NCI-H1105 treated with DMSO at 0.1 percent for 48 hours (cell line): ENCODE measurements at places on chromosomes 2 and 18.

DNA sequence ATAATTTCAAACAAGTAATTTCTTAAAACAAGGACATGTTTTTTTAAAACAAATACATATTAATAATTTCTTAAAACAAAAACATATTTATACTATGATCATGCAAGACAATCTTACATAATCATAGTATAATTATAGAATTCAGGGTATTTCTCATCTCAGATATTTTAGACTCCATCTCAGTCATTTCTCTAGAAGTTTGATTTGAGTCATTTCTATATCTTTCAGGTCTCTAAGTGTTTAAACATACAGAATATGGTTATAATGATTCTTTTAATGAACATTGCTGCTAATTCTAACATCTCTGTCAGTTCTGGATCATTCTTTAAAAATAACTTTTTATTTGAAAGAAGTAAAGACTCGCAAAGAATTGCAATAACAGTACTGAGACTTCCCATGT is 154.2 kb upstream of the KYNU start:
- no peak for DNase-seq

DNA sequence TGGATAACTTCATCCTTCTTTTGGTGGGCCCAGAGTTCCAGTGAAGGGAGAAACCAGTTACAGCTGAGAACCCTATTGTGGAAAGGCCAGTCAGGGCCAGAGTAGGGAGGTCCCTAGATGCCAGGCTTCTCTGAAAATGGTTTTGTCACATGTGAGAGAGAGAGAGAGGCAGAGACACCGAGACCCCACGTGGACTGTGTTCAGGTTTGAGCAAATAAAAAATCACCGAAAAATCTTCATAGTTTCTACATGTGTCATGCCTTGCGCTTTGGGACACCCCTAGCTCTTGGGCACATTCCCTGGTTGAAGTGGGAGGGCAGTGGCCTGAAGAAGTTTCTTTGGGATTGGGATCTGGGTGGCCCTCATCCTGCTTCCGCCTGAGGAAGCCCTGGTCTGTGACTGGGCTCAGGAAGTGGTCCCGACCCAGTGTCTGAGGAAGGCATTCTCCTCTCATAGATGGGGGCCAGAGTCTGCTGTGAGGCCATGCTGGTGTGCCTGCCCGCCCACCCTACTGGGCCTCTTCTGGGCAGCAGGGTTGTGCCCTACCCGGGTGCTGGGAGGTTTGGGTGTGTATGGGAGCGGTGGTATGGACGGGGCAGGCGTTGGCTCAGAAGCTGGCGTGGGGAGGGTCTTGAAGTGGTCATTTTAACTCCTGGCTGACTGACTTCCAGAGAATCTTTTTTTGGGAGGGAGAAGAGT is 16.1 kb downstream of the NCK2 start:
- no peak for DNase-seq

DNA sequence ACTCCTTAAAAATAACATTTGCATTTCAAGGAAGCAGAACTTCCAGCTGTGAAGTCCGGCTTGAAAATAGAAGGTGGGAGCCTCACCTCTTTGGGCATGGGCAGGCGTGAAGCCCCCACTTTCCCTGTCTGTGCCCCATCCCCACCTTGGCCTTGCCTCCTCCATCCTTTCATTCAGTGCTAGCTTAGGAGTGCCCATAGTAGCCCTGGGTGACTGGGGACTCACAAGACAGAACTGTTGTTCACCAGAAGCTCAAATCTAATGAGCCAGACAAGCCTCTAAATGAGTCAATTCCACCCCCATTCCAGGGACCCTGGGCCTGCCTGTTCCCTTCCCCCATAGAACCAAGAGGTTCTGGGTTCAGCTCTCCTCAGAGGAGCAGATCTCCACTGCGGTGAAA is 20.0 kb downstream of the SPATA3 start:
- DNase-seq = no peak

GRCh38 chr2:156405586-156405985 is 30.6 kb upstream of the GPD2 start:
- DNase-seq = no peak

- DNase-seq = no peak
Observed at GRCh38 chr2:205189301-205189700, 493.0 kb upstream of the NRP2 start.

DNA sequence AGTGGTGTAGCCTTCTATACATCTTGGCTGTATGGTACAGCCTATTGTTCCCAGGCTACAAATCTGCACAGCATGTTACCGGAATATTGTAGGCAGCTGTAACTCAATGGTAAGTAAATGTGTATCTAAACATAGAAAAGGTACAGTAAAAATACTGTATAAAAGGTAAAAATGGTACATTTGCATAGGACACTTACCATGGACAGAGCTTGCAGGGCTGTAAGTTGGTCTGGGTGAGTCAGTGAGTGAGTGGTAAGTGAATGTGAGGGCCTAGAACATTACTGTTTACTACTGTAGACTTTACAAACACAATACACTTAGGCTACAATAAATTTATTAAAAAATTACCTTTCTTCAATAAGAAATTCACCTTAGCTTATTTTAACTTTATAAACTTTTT is 3.7 kb upstream of the MRPS9 start:
- no peak for DNase-seq
